ENCODE measurements at places on chromosomes 7 and 10.

- DNase-seq, result no peak
These were observed 42.8 kb upstream of the SEPHS1 start for GRCh38 chr10:13390604-13391522.

DNA sequence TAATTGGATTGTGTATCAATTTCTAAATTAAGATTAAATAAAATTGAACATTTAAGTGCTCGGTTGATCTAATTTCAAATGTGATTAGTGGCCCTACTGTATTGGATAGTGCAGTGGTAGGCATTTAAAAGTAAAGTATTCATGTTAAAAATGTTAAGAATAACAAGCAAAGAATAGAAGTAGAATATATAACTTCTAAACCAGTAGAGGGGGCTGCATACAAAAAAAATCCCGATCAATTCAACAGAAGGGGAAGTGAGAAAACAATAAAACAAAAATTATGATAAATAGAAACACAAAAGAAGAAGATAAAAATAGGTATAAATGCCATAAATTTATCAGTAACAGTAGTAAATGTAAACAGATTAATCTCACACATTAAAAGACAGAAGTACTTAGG lies 24.9 kb upstream of the WDFY4 start:
- no peak for DNase-seq

DNA sequence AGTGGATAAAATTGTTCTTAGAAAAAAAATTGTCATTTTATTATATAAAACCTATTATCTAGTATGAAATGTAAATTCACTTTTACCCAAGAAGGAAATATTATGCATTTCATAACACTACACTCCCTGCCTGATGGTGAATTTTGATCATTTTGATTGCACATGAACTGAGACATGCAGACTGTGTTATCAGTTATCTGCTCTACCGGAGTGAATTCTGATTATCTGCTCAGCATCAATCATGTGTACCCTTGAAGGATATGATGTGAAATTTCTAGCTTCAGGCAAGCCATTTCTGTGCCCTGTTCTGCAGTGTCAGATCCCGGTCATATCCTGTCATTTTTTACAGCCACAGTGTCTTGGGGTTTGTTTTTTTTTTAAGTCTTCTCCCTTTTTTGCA lies 85.0 kb upstream of the FGL2 start:
- DNase-seq, result no peak

DNA sequence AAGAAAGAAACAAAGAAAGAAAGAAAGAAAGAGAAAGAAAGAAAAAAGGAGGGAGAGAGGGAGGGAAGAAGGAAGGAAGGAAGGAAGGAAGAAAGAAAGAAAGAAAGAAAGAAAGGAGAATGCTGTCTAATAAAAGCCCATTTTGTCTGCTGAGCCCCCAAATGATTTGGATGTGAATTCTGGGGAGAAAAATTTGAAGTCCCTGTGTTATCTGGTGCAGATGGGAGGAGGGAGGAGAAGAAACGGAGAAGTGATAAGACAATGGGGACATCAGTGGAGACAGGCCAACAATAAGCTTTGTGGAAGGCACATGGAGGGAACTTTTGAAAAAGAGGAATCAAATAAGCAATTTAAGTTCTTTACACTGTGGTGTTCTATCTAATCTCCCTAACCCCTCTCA lies 24.6 kb upstream of the TMEM273 start:
- no peak for DNase-seq

DNA sequence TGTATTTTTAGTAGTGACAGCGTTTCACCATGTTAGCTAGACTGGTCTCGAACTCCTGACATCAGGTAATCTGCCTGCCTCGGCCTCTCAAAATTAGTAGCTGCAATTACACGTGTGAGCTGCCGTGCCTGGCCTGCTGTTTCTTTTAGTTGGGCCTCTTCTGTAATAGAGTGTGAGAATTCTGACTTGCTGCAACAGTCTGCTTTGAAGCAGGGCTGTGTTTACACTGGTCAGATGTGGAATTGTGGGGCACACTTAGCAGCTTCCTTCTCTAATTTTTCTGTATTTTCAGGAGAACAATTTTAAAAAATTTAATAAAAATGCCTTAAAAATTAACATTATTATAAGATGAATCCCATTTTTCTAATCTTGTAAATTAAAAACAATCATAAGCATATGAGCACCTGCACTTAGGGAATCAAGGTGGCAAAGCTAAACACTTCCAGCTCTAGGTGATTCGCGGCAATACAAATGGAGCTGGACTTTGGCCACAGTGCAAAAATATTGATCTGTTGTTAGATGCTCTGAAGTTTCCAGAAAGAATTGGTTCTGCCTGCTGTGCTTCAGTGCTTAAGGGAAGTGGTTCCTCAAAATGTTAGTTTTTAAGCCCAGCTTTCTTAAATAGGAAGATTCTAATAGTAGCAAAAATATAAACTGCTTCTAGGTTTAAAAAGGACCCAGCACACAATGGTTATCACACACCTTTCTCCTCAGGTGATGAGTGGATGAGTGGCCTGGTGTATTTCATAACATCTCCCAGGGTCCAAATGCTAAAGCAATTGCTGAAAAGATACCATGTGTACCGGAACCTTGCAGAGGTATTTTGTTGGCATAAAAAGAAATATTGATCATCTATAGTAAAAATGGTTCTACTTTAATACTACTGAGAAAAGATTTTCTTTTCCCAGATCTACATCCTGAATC lies 63.5 kb upstream of the ATRNL1 start:
- no peak for DNase-seq

DNA sequence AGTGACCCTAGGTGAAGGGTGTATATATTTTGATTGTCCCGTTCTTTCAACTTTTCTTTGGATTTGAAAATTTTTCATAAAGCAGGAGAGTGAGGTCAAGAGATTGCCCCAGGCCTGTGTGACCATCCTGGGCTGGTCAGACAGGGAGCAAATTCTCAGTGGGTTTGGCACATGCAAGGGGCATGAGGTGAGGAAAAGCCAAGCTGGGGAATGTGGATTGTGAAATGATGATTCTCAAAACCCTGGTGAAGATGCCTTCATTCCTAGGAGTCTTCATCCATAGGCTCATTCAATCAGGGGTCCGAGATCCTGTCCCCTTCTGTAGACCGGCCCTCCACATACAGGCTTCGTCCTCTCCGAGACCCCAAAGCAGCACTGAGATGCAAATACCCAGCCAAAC lies 27.0 kb upstream of the FAM170B start:
- no peak for DNase-seq

- DNase-seq, result no peak
These were observed 172.6 kb downstream of the SKIDA1 start for GRCh38 chr10:21352886-21353285.

- DNase-seq, result no peak
These were observed 163.3 kb upstream of the AKR1E2 start for GRCh38 chr10:4662576-4663161.

DNA sequence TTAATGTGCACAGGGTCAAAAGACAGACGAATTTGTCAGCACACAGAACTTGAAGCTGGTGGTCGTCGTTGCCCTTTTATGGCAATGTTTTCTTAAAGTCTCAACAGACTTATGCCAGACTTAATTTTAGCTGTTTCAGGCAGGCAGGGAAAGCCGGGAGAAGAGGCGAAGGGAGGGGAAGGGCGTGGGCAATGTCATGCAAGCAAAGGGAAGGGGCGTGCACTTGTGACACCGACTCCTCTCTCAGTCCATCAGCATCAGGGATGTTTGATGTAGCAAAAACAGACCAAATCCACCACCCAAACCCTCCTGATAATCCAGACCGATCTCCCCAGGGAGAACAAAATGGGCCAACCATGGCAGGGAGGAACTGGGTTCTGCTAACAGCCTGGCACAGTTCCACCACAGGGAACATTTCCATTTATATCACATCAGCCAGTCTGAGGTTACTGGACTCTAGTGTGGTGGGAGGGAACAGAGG lies 118.1 kb upstream of the RHEB start:
- DNase-seq, result no peak

DNA sequence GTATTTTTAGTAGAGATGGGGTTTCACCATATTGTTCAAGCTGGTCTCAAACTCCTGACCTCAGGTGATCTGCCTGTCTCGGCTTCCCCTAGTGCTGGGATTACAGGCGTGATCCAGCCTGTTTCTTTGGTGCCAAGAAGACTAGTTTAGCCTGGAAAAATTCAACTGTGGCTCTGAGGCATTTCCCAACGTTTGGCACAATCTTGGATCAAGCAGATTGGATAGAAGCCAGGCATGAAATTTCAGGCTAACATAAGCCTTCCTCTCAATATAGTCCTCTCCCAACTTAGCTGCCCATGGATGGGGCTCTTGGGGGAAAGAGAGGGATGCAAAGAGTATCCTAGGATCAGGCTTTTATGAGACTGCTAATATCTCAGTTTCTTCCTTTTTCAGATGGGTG lies 53.8 kb downstream of the APBB1IP start:
- no peak for DNase-seq

GRCh38 chr7:50756180-50756579 lies 26.5 kb downstream of the GRB10 start:
- no peak for DNase-seq

DNA sequence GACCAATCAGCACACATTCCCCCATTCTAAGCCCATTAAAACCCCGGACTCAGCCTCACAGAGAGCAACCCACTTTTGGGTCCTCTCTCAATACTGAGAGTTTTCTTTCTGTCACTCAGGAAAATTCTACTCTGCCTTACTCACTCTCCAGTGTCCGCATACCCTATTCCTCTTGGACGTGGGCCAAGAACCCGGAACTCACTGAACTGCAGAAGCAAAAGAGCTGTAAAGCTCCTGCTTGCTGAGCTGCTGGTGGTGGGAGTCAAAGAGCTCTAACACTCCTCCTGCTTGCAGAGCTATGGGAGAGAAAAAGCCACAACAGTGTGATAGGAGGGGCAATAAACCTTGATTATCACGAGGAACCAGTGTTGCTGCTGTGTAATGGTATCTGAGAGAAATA lies 386.9 kb downstream of the POM121L12 start:
- DNase-seq, result no peak

GRCh38 chr10:36003031-36003600 lies 361.0 kb upstream of the FZD8 start:
- no peak for DNase-seq

DNA sequence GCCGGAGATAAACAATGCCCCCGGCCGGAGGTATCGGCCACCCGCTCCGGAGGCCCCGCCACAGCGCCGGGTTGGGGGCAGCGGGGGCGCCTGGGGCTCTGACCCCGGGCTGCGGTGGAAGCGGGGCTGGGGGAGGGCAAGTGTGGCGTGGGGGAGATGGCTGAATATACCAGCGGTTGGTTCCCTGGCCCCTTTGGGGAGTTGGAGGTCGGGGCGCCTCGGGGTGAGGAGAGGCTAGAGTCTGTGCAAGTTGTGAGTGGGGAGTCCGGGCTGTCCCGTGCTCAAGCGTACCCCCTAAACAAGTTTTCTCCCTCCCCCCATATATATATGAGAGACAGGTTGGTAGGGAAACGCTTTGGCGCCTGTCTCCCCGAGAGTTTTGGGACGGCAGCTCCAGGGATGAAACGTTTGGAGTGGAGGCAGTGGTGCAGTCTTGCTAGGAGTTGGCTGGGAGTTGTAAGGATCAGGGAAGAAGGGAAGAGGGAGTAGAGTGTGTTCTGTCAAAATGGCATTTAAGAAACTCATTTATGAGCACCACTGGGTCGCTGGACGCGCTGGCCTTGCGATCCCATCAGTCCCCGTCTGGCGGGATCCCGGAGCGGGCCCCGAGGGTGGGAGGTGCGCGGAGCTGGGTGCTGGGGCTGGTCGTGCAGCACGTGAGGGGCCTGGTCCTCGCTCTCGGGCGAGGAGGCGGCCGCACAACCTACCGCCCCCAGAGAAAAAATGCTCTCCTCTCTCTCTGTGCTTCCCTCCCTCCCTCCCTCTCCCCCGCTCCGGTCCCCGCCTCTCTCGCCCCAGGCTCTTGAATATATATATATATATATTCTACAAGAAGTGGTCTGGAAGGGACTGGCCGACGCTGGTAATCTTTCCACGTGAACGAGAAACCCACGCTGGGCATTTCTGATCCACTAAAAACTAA lies 1.1 kb downstream of the TET1 start:
- DNase-seq, result no peak

GRCh38 chr7:46695051-46695708 lies 774.1 kb upstream of the IGFBP3 start:
- DNase-seq, result no peak

DNA sequence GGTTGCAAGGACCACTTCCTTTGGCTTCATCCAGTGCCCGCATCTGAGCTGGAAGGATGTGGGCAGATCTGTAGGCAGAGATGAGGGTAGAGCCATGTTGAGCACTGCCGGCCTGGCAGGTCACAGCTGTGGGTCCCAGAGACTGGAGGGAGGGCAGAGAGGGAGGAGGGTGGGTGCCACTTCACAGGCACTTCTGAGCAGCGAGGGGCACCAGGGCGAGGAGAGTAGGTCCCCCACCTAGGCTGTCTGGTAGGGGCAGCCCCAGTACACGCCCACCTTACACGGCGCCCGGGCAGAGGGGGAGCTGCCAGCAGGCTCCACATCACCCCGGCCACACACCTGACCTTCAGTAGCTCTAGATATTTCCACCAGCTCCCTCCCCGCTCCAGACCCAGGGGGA lies 473.0 kb upstream of the FOXK1 start:
- DNase-seq, result no peak

DNA sequence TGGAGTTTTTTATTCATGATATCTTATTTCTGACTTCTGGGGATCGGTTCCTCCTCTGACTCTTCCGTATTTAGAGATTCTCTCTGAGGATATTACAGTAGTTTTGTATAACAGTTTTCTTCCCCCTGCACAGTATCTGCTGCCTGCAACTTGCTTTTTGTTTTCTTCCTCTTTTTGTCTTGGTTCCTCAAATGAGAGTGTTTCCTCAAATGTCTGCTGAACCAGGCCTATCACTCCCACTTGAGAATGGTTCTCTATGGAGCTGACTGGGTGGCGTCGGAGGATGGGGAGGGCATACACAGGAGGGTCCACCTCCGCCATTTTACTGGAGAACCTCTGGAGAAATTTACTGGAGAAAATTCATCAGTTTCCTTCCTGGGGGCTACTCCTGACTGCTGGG lies 27.7 kb downstream of the ARHGAP22 start:
- no peak for DNase-seq

DNA sequence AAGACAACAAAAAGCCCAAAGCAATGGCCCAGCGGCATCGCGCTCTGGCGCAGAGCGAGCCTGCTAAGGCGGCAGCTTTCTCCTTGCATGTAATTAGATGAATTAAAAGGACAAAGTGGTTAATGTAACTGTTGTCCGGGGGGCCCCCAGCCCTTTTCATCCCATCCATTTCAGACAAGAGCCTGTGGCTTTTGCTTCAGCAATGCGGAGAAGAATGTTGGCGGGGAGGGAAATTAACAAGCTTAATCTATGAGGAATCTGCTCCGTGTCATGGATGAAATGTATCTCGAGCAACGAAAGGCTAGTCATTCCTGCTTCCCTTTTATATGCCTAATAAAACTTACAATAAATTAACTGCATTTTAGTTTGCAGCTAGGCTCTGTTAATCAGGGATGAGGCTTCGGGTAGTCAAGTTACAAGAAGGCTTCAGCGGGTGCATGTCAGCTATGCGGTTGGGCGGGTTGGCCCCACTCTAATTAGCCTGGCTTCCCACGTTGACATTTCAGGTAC lies 203.3 kb downstream of the BUB3 start:
- no peak for DNase-seq

DNA sequence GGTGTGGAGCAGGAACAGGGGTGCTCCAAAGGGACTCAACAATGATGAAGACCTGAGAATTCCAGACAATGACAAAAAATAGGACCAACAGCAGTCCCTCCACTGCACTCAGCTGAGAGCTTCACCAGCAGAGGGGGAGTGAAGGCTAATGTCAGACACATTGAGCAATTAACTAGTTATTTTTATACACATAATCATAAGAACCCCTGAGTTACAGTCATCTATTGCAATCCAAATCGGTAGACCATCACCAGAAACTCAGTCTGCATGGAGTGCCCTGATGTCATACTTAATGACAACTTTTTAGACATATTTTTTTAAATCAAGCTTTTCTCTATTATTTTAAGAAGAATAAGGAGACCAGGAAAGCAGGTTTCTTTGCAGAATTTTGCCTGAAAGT lies 30.6 kb upstream of the IKZF1 start:
- DNase-seq, result no peak
